Renal cortical epithelial cell (primary cell): ENCODE measurements at places on chromosomes 7 and 10.
A peak's percentile ranks its signal among the peaks of the same experiment; 100 is the strongest.

- peak; percentile 9 for DNase-seq
These were observed 62.8 kb downstream of the PDZD8 start for GRCh38 chr10:117312430-117312829.

DNA sequence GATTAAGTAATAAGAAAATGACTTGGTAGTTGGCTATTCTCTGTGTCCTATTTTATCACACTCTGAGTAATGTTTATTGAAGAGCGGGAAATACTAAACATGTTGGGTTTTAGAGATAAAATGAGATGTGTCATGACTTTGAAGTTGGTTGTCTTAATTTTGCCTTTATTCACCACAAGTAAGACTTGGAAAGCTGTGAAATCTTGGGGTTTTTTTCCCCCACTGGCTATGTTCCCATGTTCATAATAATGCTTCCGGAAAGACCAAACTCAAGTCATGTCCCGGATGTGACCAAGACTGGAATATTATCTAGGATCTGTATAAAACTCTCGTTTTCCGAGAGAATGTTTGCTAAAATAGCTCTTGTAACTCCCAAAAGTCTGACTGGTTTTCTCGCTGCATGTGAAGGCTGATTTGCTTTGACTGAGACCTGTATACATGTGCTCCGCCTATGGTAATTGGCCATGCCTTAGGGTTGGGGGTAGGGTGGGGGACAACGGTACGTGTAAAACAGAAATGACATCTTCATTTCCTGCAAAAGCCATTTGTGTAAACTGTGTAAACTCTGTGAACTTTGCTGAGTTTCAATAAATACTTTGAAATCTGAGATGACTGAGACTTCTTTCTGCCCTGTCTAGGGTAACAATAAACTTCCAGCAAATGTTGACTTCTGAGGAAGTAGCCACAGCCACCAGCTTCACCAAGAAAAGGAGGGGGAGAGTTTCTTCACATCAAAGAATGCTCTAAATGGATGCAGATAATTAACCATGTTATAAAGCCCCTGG, 169.6 kb downstream of the ZNF365 start:
- no peak for DNase-seq

DNA sequence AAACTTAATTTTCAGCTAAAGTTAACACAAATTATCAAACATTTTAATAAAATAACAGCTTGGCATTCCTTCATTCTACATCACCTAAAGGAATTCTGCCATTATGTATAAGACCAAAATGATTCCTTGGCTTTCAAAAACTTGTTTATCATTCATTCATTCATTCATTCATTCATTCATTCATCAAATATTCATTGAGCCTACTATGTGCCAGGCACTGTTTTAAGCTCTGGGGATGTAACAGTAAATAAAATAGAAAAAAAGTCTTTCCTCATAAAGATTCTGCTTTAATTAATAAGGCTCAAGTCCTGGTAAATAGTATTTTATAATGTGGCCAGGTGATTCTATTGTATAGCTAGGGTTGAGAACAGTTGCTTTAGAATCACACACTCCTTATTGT, 127.9 kb downstream of the GPR85 start:
- DNase-seq = no peak

GRCh38 chr10:89645742-89646172, 715 bp upstream of the PANK1 start:
- DNase-seq = no peak

DNA sequence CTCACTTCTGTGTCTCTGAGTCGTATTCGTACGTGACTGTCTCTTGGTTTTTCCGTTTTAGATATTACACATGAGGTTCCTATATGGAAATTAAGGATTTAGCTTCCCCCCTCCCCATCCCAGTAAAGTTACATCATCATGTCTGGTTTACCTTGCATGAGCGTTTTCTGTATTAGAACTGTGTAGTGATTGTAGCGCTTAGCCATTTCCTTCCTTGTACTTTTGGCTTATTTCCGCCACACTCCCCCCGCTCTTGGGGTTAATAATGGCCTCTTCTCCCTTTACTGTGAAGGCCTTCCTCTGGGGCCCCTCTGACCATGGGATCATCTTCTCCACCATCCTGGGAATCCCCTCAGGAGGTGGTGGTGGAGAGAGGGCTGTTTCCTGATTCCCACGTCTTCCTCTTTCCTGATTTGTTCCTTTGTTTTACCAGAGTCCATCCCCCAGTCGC, 27.2 kb upstream of the AP5Z1 start:
- peak; percentile 63 for DNase-seq

DNA sequence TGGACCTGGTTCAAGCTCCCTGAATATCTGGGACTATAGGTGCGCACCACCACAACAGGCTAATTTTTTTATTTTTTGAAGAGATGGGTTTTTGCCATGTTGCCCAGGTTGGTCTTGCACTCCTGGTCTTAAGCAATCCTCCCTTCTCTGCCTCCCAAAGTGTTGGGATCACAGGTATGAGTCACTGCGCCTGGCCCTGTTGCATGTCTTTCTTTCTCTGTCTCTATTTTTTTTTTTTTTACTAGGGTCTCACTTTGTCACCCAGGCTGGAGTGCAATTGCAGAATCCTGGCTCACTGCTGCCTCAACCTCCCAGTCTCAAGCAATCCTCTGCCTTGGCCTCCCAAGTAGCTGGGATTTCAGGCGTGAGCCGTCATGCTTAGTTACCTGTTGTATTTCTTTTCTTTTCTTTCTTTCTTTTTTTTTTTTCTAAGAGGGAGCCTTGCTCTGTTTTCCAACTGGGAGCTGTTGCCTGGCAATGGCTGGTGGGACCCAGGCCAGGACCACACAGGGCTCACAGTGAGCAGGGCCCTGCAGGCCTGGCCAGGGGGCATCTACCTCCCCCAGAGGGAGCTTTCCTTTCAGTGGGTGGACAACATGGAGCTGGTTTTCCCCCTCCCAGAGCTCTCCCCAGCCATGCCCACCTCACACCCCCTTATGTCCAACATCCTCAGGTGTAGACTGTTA, 6.0 kb downstream of the MYL7 start:
- no peak for DNase-seq

DNA sequence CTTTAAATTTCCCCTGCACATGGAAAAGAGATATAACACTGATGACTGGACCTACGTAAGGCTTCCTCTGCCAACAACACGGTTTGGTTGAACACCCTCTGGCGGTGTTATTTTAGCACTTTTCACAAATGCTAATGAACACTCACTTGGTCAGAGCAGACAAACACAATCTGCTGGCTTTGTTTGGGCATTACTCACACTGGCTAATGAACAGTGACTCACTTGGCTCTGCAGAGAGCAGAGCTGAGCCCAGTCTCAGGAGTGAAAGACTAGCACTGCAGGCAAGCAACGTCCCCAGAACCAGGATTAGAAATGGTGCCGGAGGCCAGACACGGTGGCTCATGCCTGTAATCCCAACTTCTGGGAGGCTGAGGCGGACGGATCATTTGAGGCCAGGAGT, 430.8 kb downstream of the PLXNA4 start:
- DNase-seq = peak; percentile 97

GRCh38 chr10:51171946-51172345, 97.7 kb downstream of the PRKG1 start:
- DNase-seq = peak; percentile 12

DNA sequence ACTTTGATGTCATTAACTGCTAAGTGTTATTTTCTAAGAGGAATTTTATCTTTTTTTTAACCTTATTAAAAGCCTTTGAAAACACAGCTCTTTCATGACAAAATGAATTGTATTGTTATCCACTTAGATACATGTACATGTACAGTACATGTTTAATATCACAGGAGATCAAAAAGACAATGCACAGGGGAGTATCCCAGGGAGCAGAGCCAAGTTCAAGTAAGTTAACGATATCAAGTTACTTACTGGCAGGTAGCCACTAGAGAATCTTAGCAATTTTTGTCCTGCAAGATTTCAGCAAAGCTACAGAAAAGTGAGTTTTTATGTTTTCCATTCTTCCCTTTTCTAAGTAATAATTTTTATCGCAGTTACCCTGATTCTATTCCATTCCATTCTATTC, 33.9 kb upstream of the ARL4A start:
- no peak for DNase-seq

DNA sequence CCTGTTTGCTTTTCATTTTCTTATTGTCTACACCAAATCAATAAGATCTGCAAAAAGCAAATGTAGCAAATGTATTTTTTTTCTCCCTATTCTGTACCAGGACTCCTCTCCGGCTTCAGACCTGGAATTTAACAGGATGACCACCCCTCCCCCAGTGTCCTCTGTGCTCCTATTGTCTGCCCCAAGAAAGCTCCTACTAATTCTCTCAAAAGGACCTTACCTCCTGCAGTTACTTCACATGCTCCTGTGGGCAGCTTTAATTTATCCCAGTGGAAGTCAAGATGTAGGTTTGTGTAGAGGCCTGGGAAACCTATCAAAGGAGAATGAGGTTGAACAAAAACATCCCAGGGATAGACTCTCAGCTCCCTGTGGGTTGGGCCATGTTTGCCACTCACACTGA, 31.3 kb downstream of the PLXNA4 start:
- no peak for DNase-seq

DNA sequence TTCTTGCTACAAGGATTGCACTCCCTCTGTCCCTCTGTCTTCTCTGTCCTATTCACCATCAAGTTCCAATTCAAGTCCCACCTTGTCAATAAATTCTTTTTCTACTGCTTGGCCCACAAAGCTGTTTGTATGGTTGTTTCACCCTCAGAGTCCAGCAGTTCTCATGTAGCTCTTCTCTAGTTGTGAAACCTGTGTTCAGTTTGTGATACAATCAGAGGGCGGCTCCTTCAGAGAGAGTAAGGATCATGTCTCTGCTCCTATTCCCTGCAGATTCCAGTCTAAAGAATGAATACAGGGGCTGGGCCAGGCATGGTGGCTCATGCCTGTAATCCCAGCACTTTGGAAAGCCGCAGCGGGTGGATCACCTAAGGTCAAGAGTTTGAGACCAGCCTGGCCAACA, 126.6 kb upstream of the BET1 start:
- no peak for DNase-seq

DNA sequence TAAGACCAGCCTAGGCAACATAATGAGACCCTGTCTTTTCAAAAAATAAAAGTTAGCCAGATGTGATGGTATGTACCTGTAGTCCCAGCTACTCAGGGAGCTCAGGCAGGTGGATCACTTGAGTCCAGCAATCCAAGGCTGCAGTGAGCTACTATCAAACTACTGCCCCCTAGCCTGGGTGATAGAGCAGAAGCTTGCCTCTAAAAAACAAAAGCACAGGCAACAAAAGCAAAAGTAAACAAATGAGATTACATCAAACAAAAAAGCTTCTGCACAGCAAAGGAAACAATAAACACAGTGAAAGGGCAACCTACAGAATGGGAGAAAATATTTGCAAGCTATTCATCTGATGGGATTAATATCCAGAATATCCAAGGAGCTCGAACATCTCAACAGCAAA, 65.4 kb downstream of the FANK1 start:
- no peak for DNase-seq

DNA sequence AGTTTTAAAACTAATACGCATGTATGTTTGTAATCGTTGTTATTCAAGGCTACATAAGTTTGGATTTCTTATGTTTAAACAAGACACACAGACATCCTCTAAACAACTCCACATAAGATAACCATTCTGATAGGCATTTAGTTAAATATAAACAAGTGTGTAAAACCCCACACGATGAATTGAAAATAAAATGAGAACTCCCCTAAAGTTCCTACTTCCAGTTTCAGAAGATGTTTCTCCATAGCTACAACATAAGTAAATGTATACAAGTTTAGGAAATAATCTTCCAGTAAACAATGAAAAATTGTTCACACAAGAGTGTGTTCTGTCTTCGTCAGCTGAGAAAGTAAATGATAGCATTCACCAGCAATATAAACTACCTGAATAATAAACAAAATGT, 246.8 kb downstream of the RNLS start:
- DNase-seq = no peak

GRCh38 chr7:55063061-55063460, 44.2 kb downstream of the EGFR start:
- no peak for DNase-seq

- DNase-seq = no peak
These were observed 19.5 kb upstream of the GRIFIN start for GRCh38 chr7:2495418-2496299.

GRCh38 chr7:18548534-18548933, 53.0 kb downstream of the HDAC9 start:
- DNase-seq = no peak

- DNase-seq = no peak
These were observed at the start of gene NPTX2 for GRCh38 chr7:98617051-98617959. TSS of gene NPTX2 (plus strand) at chr7:98617285. CDS start at chr7:98617462, 177 bp downstream.

DNA sequence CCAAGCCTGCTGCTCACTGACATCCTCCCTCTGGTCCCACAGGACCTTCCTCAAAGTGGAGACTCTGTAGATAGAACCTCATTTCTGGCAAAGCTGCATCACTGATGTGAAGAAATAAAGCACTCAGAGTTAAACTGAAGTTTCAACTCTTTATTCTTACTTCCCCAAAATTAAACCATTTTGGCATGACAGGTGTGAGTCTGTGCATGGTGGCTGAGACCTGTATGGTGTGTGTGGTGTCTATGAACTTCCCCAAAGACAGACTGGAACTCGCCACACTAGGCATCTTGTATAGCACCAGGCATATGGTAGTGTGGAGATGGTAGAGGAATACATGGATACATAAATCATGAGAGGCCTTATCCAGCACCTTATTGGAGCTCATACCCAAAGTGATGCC, 6.6 kb upstream of the WDFY4 start:
- DNase-seq = no peak

- no peak for DNase-seq
These were observed 18.8 kb downstream of the FOXI2 start for GRCh38 chr10:127755753-127756152.

GRCh38 chr7:50714857-50715256, 67.8 kb downstream of the GRB10 start:
- DNase-seq = no peak

- DNase-seq = peak; percentile 98
These were observed 95.7 kb upstream of the PALS2 start for GRCh38 chr7:24477398-24478136.

- no peak for DNase-seq
These were observed 9.9 kb upstream of the PPP1R9A start for GRCh38 chr7:94897541-94897940.

GRCh38 chr7:156669035-156669828, 28.7 kb downstream of the RNF32 start:
- DNase-seq = no peak

- DNase-seq = peak; percentile 93
These were observed 23.7 kb downstream of the TSPAN14 start for GRCh38 chr10:80477813-80478212.

- peak; percentile 97 for DNase-seq
These were observed 32.1 kb upstream of the NMT2 start for GRCh38 chr10:15200626-15201025.
